ENCODE measurements at places on chromosomes 16 and 17.

- no peak for DNase-seq
Measured at GRCh38 chr17:41498276-41498675, 7.1 kb downstream of the KRT13 start.

GRCh38 chr16:68605746-68606145, 39.4 kb upstream of the CDH3 start:
- no peak for DNase-seq

DNA sequence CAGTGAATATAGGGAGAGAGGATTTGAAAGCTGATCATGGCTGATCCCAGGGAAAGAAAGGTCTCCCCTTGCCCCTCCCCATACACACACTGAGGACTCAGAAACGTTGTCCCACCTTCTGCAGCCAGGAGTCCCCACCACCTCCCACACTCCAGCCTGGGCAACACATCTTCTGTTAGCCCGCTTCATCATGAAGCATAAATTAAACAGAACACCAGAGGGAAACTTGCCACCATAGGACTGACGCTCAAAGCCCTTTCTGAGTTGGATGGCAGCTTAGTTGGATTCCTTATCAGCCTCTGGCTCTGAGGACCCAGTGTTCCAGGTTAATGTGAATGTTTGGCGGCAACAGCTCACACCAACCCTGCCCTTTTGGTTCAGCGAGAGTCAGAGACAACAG, 33.9 kb downstream of the ARHGAP27 start:
- no peak for DNase-seq

- no peak for DNase-seq
Measured at GRCh38 chr17:16997514-16998429, 25.9 kb upstream of the TNFRSF13B start.

- DNase-seq: no peak
Measured at GRCh38 chr16:24359490-24359889, 103.4 kb downstream of the CACNG3 start.

GRCh38 chr17:53101706-53102105, 721.0 kb upstream of the KIF2B start:
- DNase-seq: no peak

DNA sequence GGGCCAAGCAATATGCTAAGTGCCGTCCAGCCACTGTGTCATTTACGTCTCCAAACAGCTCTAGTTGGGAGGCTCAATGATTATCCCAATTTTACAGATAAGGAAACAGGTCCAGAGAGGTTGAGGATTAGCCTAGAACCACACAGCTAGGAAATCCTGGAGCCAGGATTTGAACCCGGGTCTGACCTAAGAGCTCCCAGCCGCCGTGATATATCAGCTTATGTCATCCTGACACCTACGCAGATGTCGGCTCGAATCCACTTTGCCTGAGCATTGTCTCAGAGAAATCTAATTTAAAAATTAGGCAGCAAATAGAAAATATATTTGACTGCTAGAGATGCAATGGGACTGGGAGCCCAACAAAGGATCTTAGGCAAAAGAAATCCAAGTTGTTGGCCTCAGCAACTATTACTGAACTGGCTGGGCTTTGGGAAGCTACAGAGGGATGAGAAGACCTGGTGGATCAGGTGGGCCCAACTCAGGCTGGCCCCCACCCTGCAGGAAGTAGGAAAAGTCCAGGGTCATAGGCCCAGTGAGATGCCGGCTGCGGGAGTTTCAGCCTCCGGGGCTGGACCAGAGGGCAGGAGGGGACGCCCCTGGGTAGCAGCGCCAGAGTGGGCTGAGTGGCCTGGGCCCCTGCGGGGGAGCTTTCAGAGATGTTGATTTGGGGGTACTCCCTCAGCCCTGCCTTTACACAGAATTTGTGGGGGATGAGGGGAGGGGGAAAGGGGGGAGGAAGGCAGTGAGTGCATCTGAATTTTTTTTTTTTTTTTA, 35.1 kb upstream of the IL21R start:
- no peak for DNase-seq

- DNase-seq: no peak
Measured at GRCh38 chr16:68384288-68385161, 63.8 kb downstream of the SMPD3 start.

GRCh38 chr16:72458035-72458434, 286.1 kb upstream of the PMFBP1 start:
- no peak for DNase-seq

GRCh38 chr17:47213540-47213939, 4.4 kb downstream of the MYL4 start:
- no peak for DNase-seq

- no peak for DNase-seq
Measured at GRCh38 chr17:44793885-44794842, 35.4 kb downstream of the ADAM11 start.

DNA sequence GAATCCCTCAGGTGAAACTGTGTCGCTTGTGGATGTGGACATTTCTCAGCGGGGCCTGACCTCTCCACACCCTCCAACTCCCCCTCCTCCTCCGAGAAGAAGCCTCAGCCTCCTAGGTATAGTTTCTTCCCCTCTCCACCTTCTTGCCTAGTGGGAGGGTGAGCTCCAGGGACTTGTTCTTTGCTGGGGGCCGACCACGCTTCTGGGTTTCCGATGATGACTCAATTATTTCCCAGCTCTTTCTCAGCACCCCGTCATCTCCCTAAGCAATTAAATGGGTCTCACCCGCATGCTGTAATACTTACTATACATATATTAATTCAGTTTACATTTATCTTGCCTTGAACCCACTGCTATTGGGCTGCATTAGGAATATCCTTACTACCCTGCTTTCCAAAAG, 13.1 kb downstream of the SOCS7 start:
- no peak for DNase-seq

GRCh38 chr17:13297183-13297582, 279.4 kb upstream of the ELAC2 start:
- peak; percentile 66 for DNase-seq

DNA sequence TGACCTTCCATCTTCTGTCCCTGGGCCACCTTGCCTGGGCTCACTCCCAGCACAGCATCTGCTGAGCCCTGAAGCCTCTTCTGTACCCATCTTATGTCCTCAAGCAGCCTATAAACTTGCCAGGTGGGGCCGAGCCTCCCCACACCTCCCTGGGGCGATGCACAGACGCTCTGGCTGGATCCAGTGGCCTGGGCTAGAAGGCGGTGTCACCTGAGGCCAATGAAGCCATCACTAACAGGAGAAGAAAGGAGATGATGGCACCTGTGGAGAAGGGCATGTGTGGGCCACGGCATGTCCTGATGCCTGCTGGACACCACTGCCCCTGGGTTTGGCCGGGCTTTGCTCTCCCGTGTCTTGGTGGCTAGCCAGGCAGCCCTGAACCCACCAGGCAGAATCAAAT, 45.5 kb downstream of the PEMT start:
- no peak for DNase-seq

GRCh38 chr16:77480681-77481315, 46.0 kb upstream of the ADAMTS18 start:
- DNase-seq: no peak

DNA sequence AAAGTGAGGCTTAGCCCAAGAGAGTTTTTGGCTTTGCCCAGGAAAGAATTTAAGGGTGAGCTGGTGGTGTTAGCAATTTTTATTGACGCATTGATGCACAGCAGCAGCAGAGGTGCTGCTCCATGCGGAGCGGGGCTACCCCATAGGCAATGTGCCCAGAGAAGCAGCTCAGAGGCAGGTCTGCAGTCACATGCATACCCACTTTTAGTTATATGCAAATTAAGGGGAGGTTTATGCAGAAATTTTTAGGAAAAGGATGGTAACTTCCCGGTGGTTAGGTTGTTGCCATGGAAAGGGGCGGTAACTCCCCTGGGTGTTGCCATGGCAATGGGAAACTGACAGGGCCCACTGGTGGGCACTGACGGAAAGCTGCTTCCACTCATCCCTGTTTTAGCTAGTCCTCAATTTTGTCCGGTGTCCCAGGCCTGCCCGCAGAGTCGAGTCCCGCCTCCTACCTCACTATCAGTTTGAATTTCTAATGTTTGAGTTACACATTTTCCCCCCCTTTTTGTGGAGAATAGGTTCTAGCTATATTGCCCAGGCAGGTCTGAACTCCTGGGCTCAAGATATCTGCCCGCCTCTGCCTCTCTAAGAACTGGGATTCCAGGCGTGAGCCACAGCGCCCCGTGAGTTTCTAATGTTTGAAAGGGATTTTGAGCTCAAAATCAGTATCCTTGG, 10.4 kb upstream of the GJD3 start:
- no peak for DNase-seq

DNA sequence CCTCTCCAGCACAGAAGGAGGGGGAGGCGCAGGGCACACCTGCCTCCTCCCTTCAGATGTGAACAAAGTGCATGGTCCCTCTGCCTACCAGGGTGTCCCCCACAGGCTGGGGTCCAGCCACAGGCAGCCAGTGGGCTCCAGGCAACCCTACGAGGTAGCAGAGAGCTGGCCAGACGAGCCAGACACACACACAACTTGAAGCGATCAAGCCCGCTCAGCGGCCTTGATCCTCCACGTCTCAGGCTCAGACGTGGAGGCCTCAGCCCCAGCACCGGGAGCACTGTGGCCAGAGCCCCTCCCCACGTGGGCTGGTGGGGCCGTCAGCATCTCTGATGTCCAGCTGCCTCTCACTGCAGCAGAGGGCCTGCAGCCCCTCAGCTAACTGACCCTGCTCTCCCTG, 8.5 kb downstream of the MCRIP1 start:
- no peak for DNase-seq

- DNase-seq: peak; percentile 74
Measured at GRCh38 chr16:54602666-54603065, 316.1 kb upstream of the IRX3 start.

- DNase-seq: no peak
Measured at GRCh38 chr17:65667656-65668055, 106.2 kb upstream of the AXIN2 start.

DNA sequence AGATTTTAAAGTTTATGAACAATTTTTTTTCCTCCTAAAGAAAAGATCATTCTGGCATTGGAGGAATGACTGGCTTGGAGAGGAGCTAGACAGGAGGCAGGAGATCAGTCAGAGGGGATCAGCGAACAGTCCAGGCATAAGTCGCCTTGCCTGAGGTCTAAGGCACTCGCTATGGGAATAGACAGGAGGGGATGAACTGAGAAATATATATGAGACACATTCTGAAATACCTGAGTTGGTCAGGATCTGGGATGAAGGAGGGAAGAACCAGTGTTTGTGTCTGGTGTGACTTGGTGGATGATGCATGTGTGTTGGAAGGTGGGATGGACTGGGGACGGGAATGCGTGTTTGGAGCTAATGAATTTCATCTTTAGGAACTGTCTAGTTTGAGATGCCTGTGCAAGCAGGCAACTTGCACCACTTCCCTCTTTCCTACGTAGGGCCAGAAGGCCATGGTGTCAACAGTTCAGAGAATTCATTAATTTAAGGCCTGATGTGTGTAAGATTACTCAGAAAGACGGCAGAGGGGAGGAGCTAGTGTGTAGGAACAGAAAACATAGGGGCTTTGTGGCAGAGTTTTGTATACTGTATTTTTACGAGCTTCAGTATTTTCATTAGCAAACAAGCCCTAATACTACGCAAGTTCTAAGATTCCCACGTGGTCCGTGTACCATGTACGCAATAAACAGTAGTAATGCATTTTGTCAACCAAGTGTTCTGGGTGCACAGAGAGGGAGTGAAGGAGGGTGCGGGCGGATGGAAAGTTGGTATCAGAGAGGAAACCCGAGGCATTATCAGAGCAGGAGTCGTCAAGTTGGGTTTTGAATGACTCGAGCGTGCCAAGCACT, 825 bp downstream of the HEATR6 start:
- no peak for DNase-seq

GRCh38 chr17:74855323-74855722, 4.4 kb downstream of the GRIN2C start:
- no peak for DNase-seq

GRCh38 chr17:245611-246010, 64.2 kb upstream of the DOC2B start:
- no peak for DNase-seq

DNA sequence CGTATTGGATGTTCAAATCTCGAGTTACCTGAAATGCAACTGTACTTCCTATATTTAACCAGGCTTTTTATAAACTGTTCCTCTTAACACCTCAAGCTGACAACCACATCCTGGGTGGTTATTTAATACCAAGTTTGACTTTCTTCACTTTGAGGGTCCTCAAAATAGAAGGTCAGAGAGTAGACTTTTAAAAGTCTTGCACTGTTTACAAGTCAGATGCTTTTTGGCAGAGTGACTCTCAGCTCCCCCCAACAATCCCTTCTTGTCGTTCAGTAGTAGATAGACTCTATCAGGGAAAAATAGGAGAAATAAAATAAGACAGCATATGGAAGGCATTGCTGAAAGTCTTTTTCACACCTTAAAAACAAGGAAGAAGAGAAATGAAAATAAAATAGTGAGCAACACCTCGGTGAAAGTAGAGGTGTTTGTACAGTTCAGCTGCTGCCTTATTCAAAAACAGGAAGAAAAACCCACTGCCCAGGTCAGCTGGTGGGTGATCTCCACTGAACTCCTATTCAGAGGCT, 650.4 kb downstream of the WWOX start:
- no peak for DNase-seq

DNA sequence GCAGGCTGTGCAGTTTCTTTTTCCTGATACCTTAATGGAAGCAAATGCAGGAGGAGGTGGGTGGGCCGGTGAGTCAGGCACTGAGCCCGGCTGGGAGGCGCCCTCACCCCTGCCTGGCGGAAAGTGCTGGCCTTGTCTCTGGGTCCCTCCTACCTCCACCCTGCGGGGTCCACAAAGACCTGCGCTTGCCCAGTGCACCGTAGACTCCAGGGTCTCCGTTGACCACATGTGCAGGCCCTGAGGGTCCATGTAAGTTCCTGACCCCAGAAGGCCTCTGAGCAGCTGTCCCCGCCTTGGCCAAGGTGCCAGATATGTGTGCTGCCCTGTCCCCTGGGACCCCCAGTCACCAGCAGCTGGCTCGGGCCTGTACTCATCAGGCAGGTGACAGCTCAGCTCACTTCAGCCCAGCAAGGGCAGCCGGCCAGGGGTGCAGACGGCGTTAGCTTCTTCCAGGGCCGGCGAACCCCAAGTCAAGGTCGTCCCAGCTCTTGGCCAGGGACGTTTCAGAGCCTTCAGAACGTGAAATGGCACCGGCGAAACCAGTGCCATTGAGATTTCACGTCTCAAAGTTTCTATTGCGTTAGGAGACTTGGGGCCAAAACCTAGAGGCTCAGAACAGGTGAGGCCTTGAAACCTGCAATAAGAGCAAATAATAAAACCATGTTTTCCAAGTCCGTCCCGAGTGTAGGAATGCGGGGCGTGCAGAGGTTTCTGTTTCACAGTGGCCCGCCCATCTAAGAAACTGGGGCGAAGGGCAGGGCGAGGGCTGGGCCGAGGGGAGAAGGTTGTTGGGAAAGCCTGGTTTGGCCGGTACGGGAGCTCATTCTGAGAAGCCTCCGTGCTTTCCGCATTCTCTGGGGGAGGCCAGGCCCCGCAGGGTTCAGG, 12.1 kb downstream of the METRNL start:
- no peak for DNase-seq

- DNase-seq: no peak
Measured at GRCh38 chr16:79402356-79402755, 198.2 kb downstream of the MAF start.

DNA sequence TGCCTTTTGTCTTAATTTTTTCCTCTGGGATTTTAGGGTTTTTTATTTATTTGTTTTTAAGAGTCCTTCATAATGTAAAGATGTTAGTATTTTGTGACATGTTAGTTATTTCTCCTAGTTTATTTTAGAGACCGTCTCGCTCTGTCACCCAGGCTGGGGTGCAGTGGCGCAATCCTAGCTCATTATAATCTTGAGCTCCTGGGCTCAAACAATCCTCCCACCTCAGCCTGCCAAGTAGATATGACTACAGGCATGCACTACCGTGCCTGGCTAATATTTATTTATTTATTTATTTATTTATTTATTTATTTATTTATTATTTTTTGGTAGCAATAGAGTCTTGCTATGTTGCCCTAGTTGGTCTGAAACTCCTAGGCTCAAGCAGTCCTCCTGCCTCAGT, 37.4 kb upstream of the ARHGAP17 start:
- no peak for DNase-seq

- no peak for DNase-seq
Measured at GRCh38 chr17:44967026-44967906, 837 bp downstream of the C1QL1 start.

Data from NCI-H1092 (cell line).